ENCODE measurements at places on chromosomes 11 and 22.

DNA sequence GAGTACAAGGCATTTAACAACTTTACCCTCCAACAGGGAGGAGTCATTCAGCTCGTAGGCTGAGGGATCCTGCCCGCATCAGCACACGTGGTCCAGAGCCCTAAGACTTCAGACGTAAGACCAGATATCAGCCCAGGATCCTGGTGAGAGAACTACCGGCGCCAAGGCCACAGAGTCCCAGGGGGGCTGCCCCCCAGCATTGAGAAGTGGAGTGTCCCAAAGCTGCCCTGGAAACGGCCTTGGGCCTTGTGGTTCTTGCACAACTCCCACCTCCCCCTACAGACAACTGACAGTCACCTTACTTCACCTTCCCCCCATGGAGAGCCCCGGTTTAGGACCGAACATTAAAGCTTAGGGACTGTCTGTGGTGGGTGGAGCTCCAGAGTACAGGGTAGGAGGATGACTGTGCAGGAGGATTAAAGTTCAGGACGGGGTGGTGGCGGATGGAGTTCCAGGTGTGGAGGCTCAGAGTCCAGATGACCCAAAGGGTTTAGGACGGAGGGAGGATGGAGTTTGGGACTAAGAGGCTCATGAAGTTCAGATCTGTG, 1.0 kb downstream of the C11orf91 start:
- no peak for DNase-seq

DNA sequence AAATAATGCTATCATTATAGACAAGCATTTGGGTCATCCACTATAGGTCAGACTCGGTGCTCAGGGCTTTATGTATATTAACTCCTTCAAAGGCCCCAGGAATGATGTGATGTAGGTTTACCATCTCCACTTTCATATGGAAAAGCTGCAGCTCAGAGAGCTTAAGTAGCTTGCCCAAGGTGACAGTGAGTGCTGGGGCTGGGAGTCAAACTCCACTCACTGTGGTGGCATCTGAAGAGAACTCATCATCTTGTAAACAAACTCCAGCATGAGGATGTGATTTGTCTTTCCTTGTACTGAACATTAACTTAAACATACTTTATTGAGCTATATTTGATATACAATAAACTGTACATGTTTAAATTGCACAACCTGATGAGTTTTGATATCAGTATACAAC, 25.4 kb downstream of the TENM4 start:
- DNase-seq = no peak

DNA sequence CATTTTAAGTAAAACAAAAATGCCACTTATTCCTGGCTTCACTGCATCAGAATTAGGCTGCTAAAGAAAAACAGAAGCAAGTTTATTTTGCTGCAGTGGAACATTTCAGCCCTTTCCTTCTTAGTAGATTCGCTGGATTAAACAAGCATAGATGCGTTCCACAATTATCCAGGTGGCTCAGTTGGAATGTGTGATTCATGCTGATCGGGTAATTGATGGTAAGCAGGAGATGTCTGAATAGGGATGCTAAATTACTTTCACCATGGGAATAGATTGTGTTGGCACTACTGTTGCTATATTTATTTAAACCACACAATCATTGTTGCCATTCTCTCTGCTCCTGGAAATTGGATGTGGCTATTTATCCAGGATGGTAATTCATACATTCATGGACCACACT, 440.1 kb upstream of the DDI1 start:
- DNase-seq = no peak

GRCh38 chr11:15826826-15827225, 529.5 kb downstream of the SOX6 start:
- no peak for DNase-seq

DNA sequence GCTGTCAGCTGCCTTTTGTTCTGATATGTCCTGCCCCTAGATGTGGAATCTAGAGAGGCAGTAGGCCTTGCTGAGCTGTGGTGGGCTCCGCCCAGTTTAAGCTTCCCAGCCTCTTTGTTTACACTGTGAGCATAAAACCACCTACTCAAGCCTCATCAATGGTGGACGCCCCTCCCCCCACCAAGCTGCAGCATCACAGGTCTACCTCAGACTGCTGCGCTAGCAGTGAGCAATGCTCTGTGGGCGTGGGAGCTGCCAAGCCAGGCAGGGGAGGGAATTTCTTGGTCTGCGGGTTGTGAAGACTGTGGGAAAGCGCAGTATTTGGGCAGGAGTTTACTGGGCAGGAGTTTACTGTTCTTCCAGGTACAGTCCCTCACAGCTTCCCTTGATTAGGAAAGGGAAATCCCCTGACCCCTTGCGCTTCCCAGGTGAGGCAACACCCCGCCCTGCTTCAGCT, 98.5 kb downstream of the SMCO4 start:
- DNase-seq = peak; percentile 89

GRCh38 chr11:14973621-14974514, 1.7 kb upstream of the CALCA start:
- DNase-seq = peak; percentile 70

DNA sequence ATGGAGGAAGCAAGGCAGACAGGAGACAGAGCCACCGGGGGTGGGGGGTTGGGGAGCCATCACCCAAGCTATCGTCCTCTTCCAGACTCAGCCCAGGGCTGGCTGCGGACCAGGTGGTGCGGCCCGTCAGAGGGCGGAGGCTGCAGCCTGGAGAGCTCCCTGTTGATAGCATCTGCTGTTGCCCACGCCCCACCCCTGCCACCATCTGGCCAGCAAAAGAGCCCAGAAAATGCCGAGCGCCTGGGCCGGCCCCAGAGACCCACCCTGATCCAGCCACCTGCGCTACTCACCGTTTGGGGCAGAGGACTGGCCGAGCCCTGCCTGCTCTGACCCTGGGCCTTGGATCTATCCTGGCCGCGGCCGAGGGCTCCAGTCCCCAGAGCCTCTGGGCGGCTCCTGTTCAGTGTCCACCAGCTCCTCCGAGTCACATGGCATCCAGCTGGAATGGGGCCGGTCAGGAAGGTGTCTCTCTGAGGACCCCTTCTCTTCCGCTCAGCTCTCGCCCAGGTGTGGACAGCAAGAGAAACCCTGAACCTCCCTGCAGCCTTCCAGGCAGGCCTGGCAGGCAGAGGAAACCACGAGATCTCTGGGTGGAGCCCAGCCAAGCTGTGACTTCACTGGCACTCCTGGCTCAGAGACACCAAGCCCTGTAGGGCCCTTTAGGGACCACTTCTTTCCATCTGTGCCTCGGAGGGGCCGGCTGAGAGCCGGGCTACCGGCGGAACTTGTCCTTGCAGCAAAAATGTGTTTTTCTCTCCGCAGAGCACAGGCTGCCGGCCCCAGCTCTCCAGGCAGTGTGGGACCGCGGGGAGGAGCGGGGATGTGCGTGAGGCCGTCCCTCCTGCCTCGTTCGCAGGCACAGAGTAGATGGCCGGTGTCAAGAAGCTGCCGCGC, at the start of gene MRGPRE:
Gene MRGPRE (minus strand): TSS at position 567 of the 894 bp plus-strand sequence. CDS start 3,618 bp downstream, outside the sequence.
- no peak for DNase-seq

DNA sequence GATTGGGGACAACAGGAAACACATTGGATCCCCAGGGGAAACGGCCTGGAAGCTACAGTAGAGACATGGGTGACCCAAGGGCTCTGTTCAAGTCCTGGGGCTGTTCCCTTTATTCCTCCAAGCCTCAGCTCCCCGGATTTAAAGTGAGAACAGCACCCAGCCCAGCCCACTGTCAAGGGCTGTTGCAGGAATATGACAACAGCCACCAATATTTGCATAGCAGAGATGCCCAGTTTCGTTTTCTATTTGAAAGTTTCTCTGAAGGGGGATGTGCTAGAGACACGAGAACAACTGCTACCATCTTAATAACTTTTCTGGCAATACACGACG, 81.1 kb upstream of the WNT7B start:
- peak; percentile 22 for DNase-seq

DNA sequence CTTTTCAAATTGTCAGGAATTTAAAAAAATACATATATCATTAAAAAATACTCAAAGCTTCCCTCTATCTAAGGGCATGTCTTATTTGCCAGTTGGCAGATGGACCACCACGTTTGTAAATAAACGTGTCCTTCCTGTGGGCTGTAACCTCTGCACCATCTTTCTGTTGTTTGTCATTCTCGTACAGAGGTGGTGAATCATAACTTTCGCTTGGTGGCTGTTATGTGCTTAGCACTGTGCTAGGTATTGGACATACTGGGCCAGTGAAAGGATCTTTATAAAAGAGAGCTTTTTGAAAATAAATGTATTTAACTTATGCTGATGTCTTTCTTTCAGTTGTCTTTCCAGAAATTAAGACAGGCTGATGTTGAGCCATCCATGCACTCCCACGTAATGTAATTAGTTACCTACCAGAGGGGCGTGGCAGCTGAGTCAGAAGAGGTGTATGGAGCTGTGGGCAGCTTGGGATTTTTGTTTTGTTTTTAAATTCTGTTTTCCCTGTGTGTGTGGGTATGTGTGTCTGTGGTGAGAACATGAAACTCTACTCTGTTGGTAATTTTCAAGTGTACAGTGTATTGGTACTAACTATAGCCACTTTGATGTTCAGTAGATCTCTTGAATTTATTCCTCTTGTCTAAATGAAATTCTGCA, 62.7 kb downstream of the TECTA start:
- DNase-seq = no peak

DNA sequence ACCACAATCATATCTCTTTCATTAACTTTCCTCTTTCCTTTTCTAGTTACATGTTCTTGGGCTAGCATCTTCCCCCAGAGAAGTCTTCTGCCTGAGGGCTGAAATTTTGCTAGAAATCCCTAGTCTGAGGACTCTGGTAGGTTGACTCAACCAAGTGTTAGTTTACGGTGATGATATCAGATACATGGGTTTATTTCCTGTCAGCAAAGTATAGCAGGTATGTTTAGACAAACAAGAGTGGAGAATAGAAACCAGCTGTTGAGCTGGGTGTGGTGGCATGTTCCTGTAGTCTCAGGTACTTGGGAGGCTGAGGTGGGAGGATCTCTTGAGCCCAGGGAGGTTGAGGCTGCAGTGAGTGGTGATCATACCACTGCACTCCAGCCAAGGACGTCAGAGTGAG, 11.2 kb downstream of the FOLR1 start:
- no peak for DNase-seq

- DNase-seq = no peak
These were observed 3.7 kb upstream of the TMEM109 start for GRCh38 chr11:60910281-60910687.

GRCh38 chr11:123168955-123169484, 26.0 kb downstream of the CLMP start:
- DNase-seq = no peak

GRCh38 chr11:70674605-70675004, 276.3 kb downstream of the CTTN start:
- no peak for DNase-seq

DNA sequence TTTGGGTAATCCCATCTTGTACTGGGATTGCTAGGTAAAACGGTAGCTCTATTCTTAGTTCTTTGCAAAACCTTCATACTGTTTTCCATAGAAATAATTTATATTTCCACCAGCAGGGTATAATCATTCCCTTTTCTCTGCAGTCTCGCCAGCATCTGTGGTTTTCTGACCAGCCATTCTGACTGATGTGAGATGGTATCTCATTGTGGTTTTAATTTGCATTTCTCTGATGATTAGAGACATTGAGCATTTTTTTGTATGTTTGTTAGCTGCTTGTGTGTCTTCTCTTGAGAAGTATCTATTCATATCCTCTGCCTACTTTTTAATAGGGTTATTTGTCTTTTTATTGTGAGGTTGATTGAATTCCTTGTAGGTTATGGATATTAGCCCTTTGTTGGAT, 220.9 kb downstream of the PGR start:
- DNase-seq = no peak

GRCh38 chr22:28245579-28246224, 326.6 kb upstream of the PITPNB start:
- DNase-seq = no peak

DNA sequence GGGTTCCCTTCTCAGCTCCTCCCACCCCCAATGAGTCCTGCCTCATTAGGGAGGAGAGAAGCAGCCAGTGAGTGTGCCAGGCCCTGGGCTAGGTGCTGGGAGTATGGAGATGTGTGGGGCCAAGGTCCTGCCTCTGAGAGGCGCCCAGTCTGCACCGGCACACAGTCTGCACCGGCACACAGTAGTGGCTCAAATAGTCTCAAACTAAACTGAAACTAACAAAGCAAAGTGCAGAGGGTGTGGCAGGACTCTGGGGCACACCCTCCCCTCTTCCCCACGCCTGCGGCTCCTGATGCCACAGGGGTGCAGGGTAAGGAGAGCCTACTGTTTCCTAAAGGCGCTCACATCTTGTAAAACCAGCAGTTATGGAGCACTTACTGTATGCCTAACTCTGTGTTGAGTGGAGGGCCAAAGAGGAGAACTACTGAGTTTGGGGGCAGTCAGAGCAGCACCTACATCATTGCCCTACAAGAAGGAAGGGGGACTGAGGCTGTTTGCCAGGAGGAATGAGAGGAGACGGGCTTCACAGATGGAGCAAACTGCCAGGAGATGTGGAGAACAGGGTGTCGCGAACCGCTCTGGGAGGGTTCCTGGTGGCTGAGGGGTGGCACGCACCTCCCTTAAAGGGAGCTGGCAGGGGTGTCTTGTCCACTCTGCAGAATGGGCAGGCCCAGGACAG, 939 bp upstream of the SH3BP1 start:
- no peak for DNase-seq

DNA sequence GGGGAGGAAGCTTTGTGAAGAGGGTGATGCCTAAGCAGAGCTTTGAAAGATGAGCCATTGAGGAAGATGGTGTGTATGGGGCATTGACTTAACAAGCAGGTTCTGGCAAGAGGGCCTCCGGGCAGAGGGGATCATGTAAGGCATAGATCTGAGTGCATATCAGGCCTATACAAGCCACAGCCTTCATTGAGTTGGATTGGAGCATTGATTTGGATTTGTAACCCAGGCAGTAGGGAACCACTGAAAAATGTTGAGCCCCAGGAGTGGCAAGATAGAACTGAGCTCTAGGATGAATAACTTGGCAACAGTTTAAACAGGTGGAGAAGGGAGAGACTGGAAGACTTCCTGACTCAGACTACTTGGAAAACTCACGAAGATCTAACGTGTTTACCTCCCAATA, 21.4 kb downstream of the PANX1 start:
- DNase-seq = no peak

DNA sequence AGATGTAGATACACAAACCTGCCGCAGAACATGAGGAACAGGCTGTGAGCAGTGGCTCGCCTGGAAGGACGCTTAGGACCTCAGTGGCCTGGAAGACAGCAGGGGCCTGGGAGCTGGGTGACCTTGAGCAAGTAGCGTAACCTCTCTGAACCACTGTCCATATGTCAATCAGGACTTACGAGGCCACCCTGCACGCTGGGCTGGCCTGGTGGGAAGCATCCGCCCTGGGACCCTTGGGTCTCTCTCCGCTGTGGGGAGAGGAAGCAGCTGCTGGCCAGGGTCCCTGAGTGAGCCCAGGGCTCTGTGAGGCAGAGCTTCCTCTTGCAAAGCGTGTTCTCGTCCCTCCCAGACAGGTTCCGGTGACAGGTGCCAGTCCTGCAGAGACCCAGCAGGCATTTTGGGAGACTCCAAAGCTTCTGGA, 14.0 kb upstream of the EHD1 start:
- no peak for DNase-seq

- DNase-seq = peak; percentile 0
These were observed 48.7 kb downstream of the TSPAN18 start for GRCh38 chr11:44775366-44775984.

GRCh38 chr11:1174441-1175370, 17.0 kb downstream of the MUC5AC start:
- DNase-seq = no peak

- DNase-seq = peak; percentile 50
These were observed 71.6 kb upstream of the ATXN10 start for GRCh38 chr22:45599836-45600577.
